ENCODE measurements at places on chromosomes 4 and X.

GRCh38 chrX:78019586-78020483 lies 50.4 kb upstream of the PGAM4 start:
- no peak for DNase-seq

DNA sequence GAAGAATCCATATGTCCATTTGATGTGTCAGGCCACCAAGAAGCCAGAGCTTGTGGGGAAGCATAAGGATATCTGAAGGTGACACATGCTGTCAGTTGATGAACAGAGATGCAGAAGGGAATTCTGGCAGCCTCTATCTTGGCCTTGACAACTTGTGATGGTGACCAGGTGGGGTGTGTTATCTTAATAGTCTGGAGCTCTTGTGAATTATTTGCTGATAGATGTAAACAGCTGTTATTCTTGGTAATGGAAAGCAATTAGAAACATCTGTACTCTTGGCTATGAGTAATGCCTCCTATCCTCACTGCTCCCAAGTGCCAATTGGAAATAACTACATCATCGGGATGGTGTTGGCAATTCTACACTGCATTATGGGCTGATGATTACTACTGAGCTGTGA lies 51.9 kb downstream of the NAA11 start:
- no peak for DNase-seq

- DNase-seq: no peak
These were observed 53.9 kb upstream of the PPP2R3B start for GRCh38 chrX:440636-441035.

DNA sequence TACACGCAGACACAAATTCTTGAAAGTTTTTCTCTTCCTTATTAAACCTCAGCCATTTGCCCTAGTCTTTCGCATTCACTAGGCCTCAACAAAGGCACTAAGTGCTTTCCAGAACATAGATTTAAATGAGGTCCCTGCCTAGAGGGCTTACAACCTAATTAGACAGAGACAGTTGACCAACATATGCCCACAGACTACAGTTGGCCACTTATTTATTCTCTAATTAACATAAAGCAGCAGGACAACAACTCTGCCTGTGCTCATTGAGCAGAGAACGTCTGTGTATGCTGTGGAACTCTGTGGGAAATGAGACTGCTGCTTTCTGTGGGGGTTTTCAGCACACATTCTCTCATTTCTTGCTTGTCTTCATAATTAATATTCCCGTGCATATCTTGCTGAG lies 303.0 kb upstream of the TACR3 start:
- no peak for DNase-seq

- DNase-seq: no peak
These were observed 68.2 kb downstream of the ARHGAP6 start for GRCh38 chrX:11597479-11597878.
